ENCODE measurements at places on chromosomes 11 and 22. TPM values are rescaled to one million over a fixed set of nuclear protein-coding genes. Genes with fewer than 3 reads are reported as not detected.

Gene APOA1
- not detected for total RNA-seq

Gene COMT
- 95.6 TPM for total RNA-seq

Gene H19
- total RNA-seq: not detected

Gene FANCF
- total RNA-seq: 17.8 TPM

Gene ACCSL
- not detected for total RNA-seq

GRCh38 chr22:25419247-25420113 is 145.0 kb upstream of the GRK3 start:
- H3K4me3 ChIP-seq: peak overlapping the region; percentile 69
- H3K27ac ChIP-seq: no peak overlapping the region
- DNase-seq: no peak
- H3K4me1 ChIP-seq: peaks cover 32% of the 10 kb centered on the region
- H3K27me3 ChIP-seq: peaks cover 77% of the 10 kb centered on the region

GRCh38 chr22:39658367-39658766 is 87.8 kb downstream of the CACNA1I start:
- H3K27ac ChIP-seq: peak overlapping the region; percentile 11
- H3K36me3 ChIP-seq: no peaks in the 10 kb centered on the region
- H3K4me3 ChIP-seq: peak overlapping the region; percentile 53
- DNase-seq: peak; percentile 44
- H3K27me3 ChIP-seq: peaks cover 12% of the 10 kb centered on the region

- peak overlapping the region; percentile 97 for H3K4me3 ChIP-seq
- H3K36me3 ChIP-seq: peaks cover 41% of the 10 kb centered on the region
- H3K27ac ChIP-seq: peak overlapping the region; percentile 74
- H3K4me1 ChIP-seq: peaks cover 56% of the 10 kb centered on the region
- peak; percentile 20 for DNase-seq
- no peaks in the 10 kb centered on the region for H3K27me3 ChIP-seq
Observed at GRCh38 chr11:96337541-96338431, 5.2 kb downstream of the MAML2 start.

GRCh38 chr11:30586251-30587144 is at the start of gene MPPED2:
Gene MPPED2, minus strand, starts transcription at chr11:30586353. Its CDS starts 5,980 bp downstream, at chr11:30580373.
- H3K4me1 ChIP-seq: peaks cover 4% of the 10 kb centered on the region
- no peak within 1 kb of the TSS for H3K27ac ChIP-seq
- no peaks in the 10 kb centered on the region for H3K36me3 ChIP-seq
- peaks cover 58% of the 10 kb centered on the region for H3K27me3 ChIP-seq
- DNase-seq: peak; percentile 15

DNA sequence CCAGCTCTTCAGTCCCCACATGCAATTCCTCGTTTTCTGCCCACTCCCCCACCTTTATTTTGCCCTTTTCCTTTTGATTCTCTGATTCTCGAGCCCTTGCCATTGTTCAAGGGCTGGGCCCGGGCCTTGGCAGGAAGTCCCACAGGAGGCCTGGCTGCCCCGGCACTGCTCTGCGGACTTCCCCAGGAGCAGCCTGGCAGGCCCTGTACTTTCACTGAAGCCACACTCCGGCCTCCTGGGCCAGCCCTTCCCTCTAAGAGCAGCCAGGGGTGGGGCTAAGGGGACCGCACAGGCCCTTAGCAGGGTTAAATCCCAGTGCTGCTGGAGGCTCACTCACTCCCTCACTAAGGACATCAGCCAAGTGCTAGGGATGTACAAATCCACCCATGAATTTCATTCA is 4.1 kb downstream of the LRRC32 start:
- peaks cover 49% of the 10 kb centered on the region for H3K4me1 ChIP-seq
- no peak for DNase-seq
- peak overlapping the region; percentile 55 for H3K27ac ChIP-seq
- H3K27me3 ChIP-seq: peaks cover 3% of the 10 kb centered on the region
- H3K4me3 ChIP-seq: peak overlapping the region; percentile 18

- peaks cover 45% of the 10 kb centered on the region for H3K27me3 ChIP-seq
- H3K36me3 ChIP-seq: no peaks in the 10 kb centered on the region
- peaks cover 18% of the 10 kb centered on the region for H3K4me1 ChIP-seq
- peak; percentile 51 for DNase-seq
- H3K4me3 ChIP-seq: no peak overlapping the region
- H3K27ac ChIP-seq: no peak overlapping the region
Observed at GRCh38 chr22:32050678-32051515, 7.8 kb downstream of the SLC5A1 start.
